Kidney epithelial cell (primary cell): ENCODE measurements at places on chromosomes 16 and 17.

GRCh38 chr16:67207249-67208091, 8.5 kb downstream of the ELMO3 start:
- DNase-seq = no peak

DNA sequence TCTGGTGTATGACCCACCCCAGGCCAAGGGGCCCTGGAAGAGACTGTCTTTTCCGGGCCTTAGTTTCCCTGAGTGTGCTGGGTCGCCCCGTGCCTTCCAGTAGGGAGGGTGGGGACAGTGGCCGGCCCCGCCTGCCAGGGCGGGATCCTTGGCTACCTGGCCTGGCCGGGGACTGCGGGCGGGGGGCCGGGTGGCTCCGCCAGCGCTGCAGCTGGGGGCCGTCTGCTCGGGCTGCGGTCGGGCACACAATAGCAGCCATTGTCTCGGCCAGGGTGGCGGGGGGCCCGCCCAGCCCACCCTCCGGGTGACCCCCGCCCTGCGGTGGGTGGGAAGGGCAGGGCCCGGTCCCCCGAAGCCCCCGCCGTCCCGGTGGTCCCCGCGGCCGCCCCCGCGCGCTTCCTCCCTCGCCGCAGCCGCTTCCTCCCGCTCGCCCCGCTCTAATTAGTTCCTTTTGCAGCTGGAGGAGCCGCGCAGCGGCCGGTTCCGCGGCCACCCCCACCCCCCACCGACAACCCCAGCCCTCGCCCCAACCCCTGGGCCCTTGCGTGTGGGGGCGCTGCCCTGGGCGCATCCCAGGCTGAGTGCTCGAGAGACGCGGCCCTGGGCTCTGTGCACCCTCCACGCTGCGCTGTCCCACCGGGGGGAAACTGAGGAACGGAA, 11.6 kb downstream of the GLIS2 start:
- no peak for DNase-seq

- DNase-seq = no peak
These were observed 3.3 kb downstream of the RARA start for GRCh38 chr17:40312131-40312731.

- DNase-seq = no peak
These were observed 16.3 kb upstream of the BCAR1 start for GRCh38 chr16:75267631-75268264.

DNA sequence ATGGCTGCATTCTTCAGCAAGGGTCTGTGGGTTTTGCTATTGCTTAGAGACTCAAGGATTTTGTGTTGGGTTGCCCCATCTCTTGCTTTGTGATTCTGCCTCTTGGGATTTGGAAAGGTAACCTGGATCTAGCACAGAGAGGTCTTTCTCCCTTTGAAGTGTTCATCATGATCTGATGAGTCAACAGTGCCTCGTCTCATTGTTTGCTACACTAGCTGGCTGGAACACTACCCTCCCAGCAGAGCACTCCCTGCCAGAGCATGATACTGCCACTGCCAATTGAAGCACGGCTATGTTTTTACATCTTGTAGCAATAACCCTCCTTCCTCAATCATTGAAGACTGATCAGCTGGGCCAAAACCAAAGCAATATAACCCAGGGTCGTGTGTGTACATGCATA, 361.0 kb downstream of the CDH13 start:
- DNase-seq = peak; percentile 5

- no peak for DNase-seq
These were observed 93.2 kb downstream of the C17orf67 start for GRCh38 chr17:56740481-56740880.

DNA sequence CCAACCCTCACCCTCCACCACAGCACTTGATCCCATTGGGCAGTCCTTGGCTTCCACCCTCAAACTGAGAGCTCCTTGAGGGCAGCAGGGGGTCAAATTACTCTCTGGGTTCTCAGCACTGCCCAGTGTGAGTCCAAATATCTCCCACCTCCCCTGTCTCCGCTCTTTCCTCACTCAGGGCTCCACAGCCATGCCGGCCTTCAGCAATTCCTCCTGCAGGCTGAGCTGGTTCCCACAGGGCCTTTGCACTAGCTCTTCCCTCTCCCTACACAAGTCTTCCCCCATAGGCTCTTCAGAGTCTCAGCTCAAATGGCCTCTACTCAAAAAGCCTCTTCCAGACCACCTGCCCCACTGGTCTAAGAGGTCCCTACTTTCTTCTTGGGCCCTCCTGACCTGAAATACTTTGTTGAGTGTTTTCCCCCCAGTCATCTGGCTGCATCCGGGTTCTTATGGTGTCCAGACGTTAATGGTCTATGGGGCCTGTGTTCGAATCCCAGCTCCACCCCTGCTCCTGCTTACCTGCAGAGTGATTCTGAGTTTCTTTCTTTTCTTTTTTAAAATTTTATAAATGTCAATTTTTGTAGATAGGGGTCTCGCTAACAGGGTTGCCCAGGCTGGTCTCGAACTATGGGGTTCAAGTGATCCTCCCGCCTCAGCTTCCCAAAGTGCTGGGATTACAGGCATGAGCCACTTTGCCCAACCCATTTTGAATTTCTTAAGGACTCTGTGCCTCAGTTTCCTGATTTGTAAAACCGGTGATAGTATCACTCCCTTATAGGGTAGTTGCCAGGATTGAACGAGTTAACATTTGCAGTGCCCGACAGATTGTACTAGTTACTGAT, 973 bp upstream of the IL4R start:
- no peak for DNase-seq

DNA sequence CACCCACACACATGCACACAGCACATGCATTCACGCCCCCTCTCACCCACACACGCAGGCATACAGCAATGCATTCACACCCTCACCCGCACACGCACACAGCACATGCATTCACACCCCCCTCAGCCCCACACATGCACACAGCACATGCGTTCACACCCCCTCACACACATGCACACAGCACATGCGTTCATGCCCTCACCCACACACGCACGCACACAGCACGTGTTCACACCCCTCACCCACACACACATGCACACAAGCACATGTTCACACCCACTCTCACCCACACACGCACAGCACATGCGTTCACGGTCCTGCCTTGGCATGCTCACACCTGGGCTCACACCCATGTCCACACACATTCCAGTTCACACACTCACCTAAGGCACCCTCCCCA, 64.2 kb downstream of the ENGASE start:
- no peak for DNase-seq

GRCh38 chr16:17784073-17784472, 313.3 kb upstream of the XYLT1 start:
- DNase-seq = no peak

- peak; percentile 90 for DNase-seq
These were observed 33.4 kb upstream of the CLEC18A start for GRCh38 chr16:69917739-69918138.

- no peak for DNase-seq
These were observed 292.1 kb downstream of the SNX29 start for GRCh38 chr16:12268606-12269005.

DNA sequence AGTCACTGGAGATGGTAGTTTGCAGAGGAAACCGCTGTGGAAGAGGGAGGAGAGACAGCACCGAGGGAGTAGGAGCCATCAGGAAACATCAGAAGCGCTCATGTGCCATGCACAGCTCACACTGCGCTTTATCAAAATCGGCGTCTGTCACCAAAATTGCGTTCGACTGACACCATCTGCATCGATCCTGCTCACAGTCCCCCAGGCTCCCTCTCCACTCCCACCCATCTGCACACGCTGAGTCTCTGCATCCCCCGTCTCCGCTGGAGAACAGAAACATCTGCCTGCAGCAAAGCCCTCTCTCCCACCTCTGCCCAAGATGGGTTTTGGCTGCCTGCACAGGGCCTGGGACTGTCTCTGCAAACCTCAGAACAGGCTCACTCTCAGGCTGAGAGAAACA, 187.5 kb upstream of the RPL38 start:
- no peak for DNase-seq

- DNase-seq = no peak
These were observed 35.2 kb downstream of the CFAP20 start for GRCh38 chr16:58094026-58094425.

GRCh38 chr16:19014461-19014860, 30.7 kb downstream of the TMC7 start:
- DNase-seq = no peak

DNA sequence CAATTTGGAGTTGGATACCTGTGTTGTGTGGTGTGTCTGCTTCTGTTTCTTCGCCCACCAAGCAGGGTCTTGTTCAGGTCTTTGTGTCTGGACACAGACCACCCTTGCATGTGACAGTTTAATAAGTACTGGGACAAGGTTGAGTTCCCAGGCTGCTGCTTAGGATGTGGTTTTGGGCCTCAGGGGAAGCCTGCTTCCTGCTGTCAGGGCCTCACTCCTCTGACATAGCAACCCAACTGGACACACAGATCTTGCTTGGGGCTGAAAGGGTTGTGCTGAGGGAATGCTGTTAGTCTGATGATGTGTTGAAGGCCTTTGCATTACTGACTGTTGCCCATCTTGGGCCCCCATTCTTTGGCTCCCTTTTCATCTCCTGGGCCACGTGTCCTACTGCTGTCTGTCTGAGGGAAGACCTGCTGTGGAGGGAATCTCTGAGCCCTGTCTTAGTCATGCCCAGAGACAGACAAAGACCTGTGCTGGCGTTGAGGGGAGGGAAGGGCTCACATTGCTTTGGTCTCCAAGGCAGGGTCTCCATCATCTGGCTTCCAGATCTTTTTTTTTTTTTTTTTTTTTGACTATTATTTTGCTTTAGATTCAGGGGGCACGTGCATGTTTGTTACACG, 4.7 kb upstream of the TGFB1I1 start:
- no peak for DNase-seq

- DNase-seq = no peak
These were observed 237.5 kb upstream of the SALL1 start for GRCh38 chr16:51388516-51388951.

GRCh38 chr17:57559226-57559625, 185.9 kb downstream of the CCDC182 start:
- no peak for DNase-seq

- no peak for DNase-seq
These were observed 17.5 kb upstream of the CACNA1H start for GRCh38 chr16:1135459-1135825.

DNA sequence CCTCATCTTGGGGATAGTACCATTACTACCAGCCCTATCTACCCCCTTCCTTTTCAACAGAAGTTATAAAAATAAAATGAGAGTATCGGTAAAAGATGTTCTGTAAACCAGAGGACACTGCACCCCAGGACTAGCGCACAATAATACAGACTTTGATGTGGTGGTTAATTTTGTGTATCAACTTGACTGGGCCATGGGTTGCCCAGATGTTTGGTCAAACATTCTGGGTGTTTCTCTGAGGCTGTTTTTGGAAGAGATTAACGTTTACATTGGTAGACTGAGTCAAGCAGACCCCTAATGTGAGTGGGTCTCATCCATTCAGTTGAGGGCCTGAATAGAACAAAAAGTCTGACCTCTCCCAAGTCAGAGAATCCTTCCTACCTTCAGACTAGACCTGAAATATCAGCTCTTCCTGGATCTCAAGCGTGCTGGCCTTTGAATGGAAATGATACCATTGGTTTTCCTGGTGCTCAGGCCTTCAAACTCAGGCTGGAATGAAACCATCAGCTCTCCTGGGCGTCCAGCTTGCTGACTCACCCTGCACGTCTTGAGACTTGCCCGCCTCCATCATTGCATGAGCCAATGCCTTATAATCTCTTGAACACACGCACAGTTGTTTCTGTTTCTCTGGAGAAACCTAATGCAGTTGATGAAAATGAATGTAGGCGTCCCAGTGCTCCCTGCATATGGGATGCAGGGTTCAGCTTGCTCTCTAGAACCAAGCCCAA, 10.1 kb downstream of the MRM1 start:
- DNase-seq = no peak

DNA sequence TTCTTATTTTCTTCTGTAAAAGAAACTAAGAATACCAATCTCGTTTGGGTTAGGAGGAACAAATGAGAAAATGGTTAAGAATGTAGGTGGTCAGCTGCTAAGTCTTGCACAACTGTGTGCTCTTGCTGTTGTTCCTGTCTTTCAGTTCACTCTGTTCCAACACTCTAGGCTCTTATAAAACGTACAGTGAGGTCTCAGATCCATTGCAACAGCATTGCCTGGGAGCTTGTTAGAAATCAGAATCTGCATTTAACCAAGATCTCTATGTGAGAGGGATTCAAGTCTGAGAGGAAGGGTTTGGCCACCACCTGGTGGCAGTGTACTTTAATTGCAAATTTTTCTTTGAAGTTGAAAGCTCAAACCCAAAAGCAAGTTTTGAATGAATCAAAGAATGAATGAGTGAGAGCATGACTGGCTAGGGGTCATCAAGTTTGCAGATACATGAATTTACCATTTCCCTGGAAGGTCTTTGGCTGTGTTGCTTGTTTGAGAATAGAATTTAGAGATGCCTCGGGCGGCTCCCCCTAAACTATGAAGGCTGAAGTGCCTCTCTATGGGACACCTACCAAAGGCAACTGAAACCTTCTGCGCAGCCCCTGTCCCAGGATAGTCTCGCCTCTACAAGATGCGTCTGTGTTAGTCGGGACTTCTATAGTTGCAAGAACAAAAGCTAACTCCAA, 2.5 kb downstream of the ALOX15B start:
- no peak for DNase-seq

DNA sequence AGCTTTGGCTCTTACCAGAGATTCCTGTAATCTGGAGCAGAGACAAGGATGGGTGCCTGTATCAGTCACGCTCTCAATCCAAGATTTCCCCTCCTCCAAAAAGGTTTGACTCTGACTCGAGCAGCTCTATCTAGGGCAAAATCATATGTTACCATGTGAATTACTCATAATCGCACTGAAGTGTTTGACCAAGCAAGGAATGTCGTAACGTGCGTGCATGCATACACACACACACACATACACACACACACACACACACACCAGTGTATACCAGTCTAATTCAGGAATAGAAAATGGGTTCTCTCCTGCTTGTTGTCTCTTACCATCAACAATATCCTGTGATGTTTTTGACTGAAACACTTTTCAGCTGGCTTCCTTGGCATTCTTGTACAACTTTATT, 835.1 kb downstream of the KCNJ2 start:
- no peak for DNase-seq

DNA sequence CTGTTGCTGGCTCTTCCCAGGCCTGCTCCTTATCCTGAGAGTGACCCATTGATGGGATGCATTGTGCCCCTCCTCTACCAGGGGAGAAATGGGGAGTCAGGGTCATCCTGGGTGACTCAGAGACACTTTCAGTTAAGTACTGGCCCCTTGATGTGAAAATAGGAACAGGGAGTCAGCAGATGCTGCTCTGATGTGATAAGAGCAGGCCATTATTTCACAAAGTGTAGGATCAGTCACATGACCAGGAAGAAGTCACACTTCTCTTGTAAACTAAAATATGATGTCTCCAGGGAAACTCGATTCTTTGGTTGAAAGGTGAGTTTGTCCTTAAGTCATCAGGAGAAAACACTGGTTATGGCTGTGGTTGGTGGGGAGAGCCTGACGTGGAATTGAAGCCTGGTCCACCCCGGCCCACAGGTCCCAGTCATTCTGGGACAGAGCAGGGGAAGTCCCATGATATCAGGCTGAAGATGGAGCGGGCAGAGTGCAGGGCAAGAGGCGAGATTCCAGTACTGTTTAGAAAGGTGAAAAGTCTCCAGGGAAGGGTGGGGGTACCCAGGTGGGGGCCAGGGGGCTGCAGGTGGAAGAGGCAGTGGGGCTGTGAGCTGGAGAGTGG, 88.6 kb upstream of the NLRP1 start:
- no peak for DNase-seq
